ENCODE measurements at places on chromosomes 6 and 20. TPM values are rescaled to one million over a fixed set of nuclear protein-coding genes. Genes with fewer than 3 reads are reported as not detected.

Gene KCNK5
- total RNA-seq, result not detected

Gene ANGPT4
- total RNA-seq, result not detected

Gene MYLK4
- 0.30 TPM for total RNA-seq

Gene UBE3D
- 4.7 TPM for total RNA-seq

Gene SFTA2
- total RNA-seq, result not detected

Gene PRICKLE4
- 0.15 TPM for total RNA-seq

Gene TAAR5
- total RNA-seq, result not detected

Gene RIN2
- 55.9 TPM for total RNA-seq

Gene FAM83C
- not detected for total RNA-seq

Gene MATN4
- 0.23 TPM for total RNA-seq

Gene RNF144B
- 0.68 TPM for total RNA-seq

Gene B3GALT4
- 5.0 TPM for total RNA-seq

Gene COL11A2
- total RNA-seq, result 0.08 TPM

Gene SLPI
- total RNA-seq, result not detected

Gene WFDC10B
- not detected for total RNA-seq

Gene EYA2
- total RNA-seq, result 0.70 TPM

Gene TRIM10
- not detected for total RNA-seq

Gene TTLL9
- under 0.01 TPM for total RNA-seq

Gene GPR63
- total RNA-seq, result 0.08 TPM

Gene UBD
- not detected for total RNA-seq

Gene ENPP1
- 1.5 TPM for total RNA-seq

Gene TGM3
- total RNA-seq, result not detected

Gene ZC2HC1B
- total RNA-seq, result not detected

Gene EEF1A2
- total RNA-seq, result 0.47 TPM

Gene RPS21
- 4,029 TPM for total RNA-seq

Gene RAET1L
- not detected for total RNA-seq

Gene BMP6
- 173 TPM for total RNA-seq

Gene ADGRG6
- total RNA-seq, result 0.75 TPM

Gene KCNK16
- not detected for total RNA-seq

Gene AKIRIN2
- 6.2 TPM for total RNA-seq

Gene RNF114
- 76.1 TPM for total RNA-seq

Gene LATS1
- total RNA-seq, result 2.9 TPM

Gene SMIM8
- 4.1 TPM for total RNA-seq

Gene TFAP2D
- total RNA-seq, result not detected

Gene MTHFD1L
- 23.3 TPM for total RNA-seq

Gene CTAGE9
- total RNA-seq, result not detected

Gene CALHM4
- total RNA-seq, result not detected

Gene CASP8AP2
- 10.2 TPM for total RNA-seq

Gene FAM209B
- not detected for total RNA-seq

Gene PRDM13
- total RNA-seq, result not detected

All from smooth muscle cell of the coronary artery (primary cell).